ENCODE measurements at places on chromosomes 12 and 14.

GRCh38 chr12:5733136-5733755 is 211.8 kb downstream of the ANO2 start:
- DNase-seq = no peak

DNA sequence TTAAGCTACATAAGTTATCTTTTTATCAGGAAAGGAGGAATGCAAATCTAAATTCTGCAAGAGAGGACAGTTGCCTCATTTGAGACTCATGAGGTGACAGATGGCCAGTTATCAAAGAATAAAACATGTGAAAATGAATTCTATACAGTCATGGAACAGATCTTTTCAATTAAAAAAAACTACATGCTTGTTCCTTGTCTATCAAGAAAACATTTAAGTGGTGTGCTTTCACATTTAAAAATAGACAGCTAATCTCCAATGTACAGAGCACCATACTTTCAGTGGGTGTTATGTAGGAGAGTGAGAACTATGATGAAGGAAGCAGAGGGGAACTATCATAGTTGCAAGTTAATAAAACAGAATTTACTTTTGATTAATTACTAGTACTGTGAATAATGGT is 76.7 kb upstream of the TTC7B start:
- no peak for DNase-seq

DNA sequence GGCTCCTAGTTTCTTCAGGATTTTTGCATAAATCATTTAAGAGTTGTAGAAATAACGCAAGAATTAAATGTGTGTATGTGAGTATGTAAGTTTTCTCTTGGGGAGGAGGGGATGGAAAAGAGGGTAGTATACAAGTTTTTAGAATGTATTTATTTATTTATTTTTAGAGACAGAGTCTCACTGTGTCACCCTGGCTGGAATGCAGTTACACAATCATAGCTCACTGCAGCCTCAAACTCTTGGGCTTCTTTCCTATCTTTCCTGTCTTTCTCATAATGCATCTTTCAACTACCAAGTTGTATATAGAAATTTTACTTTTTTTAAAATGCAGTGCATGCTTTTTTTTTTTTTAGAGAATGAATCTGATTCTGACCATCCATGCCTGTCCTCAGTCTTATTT is 269.0 kb upstream of the GARIN2 start:
- no peak for DNase-seq

DNA sequence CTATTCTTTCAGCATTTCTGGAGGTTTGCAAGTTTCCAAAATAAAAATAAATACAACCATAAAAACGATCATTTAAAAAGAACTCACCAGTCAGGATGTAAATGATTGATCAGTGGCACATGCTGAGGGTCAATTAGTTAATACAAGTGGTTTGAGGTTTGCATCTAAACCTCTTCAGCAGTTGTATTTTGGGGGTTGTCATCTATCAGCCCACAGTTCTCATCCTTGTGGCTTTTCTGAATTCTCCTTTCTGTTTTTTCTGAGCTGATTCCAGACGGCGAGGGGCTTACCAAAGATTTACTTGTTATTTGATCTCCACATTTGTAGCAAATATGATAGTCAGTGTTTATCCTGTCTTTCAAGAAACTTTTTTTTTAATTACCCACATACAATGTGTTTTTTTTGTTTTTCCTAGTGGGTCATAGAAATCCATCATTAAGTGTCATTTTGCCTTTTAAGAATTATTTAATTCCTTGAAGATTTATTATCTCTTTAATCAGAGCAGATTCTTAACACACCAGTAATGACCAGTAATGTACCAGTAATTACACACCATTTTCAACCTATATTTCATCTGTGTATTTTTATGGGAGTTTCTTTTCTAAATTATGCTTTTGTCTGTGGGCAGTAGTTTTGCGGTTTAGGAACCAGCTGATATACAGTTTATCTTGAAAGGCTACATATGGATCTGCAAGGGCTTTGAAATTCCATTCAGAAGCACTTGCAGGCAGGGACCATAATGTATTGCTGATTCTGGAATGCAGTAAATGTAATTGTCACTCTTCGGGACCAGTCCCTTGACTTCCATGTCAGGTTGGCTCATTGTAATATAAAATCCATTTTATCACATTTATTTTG is 56.3 kb upstream of the DAAM1 start:
- DNase-seq = no peak

DNA sequence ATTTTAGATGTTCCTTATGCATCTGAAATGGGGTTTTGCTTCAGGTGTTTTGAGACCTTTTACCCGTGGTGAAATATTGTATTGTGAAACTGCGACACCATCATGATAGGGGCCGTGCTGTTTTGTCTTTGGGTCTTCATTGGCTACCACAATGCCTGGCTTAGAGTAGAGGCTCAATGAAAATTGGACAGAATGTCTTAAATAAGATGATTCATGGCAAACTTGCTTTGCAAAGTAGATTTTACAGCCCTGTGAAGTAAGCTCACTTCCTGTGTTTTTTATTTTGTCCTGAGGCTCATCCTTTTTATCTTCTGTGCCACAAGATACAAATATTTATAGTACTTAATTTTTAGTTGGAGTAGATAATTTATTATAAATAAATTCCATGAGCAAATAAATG is 111.3 kb upstream of the FRMD6 start:
- DNase-seq = no peak

- DNase-seq = no peak
Observed at GRCh38 chr14:77708749-77709148, 846 bp downstream of the SLIRP start.

DNA sequence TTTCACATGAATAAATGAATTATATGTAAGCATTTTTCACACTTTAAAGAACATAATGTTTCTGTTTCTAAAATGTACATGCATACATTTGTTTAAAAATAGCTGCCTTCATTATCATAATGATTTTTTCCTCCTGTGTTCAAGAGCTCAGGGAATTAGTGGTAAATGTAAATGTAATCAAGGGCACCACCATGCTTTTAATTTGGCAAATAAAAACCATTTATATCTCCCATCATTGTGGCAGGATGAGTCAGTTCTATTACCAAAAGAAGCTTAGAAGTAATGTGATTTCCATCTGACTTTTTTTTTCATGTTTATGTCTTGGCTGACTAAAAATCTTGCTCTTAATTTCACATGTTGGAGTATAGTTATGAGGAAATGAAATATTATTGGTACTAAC is 176.1 kb downstream of the GXYLT1 start:
- no peak for DNase-seq

DNA sequence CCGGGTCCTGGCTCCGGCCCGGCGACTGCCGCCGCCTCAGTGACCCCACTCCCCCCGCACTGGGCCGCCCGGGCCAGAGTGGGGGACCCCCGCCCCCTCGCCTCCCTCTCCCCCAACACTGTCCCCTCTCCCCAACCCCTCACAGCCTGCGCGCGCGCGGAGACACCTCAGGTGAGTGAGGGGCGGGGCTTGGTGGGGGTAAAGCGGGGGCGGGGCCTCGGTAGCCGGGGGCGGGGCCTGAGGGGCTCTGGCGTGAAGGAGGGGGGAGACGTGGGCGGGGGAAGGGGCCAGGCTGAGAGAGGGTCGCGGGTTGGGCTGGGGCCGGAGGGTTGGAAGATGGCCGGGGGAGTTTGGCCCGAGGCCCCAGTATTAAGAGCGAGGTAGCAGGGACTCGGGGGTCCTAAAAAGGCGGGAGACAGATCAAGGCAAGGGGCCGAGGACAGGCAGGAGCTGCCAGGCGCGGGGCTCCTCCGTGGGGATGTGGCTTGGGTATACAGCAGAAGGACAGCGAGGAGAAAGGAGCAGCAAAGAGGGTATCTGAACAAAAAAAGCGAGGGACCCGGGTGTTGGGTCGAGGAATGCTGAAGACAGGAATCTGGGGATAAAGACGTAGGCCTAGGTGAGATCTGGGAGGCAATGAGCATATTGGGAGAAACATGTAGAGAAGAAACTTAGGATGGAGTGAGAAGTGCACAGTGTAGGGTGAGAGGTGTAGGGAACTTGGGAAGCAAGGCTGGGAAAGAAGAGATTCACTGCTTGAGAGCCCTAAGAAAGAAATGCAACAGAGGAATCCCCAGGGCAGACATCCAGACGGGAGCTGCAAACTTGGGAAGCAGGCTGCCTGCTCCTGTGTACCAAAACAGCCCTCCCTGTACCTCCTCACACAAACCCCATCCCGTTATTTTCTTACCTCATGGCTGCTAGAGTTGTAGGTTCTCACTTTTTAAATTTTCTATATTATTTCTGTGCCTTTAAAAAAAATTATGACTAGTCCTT is 10.8 kb downstream of the SUOX start:
- DNase-seq = peak; percentile 73

DNA sequence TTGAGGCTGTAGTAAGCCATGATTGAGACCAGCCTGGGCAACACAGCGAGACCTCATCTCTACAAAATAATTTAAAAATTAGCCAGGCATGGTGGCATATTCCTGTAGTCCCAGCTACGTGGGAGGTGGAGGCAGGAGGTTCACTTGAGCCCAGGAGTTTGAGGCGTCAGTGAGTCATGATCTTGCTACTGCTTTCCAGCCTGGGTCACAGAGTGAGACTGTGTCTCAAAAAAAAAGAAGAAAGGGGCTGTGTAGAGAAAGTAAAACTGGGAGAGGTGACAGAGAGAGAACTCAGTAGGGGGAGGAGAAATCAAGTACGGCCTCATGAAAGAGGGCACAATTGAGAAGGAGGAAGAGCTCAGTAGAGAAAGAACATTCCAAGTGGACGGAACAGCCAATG is 12.4 kb downstream of the TECPR2 start:
- DNase-seq = no peak

DNA sequence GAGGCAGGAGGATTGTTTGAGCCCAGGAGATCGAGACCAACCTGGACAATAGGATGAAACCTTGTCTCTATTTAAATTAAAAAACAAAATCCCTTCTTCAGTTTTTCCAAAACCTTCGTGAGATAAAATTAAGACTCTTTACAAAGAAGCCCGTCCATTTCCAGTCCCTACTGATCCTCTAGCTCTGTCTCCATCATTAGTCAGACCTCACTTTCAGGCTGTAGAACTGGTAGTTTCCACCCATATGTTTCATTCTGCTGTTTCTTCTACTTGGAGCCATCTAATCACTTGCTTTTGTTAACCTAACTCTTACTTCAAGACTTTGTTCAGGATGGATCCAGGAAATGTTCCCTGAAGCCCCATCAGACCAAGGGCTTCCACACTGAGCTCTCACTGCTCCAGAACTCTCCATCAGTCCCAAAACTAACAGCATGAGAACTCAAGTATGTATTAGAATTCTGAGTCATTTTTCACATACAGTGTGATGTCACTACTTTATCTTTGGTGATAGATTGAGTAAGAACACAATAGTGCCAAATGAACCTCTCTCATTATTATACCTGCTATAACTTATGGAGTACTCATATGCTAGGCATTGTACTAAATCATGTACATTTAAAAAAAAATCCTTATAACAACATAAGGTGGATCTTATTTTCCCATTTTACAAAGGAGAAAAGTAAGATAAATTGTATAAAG is 90.8 kb downstream of the PRICKLE1 start:
- no peak for DNase-seq

DNA sequence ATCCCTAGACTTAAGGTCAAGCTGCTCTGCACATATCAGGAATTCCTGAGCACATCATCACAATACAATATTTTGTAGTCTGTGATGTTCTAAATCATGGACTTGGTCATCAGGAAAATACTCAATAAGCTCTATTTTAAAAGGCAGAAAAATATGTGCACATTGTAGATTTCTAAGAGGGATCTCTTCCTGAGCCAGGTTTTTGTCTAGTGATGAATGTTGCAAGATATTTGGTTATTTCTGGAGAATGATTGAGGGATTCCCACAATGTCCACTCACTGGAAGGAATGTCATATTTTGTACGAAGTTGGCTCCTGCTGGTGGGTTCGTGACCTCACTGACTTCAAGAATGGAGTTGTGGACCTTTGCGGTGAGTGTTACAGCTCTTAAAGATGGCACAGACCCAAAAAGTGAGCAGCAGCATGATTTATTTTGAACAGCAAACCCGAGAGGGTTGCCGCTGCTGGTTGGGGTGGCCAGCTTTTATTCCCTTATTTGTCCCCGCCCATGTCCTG is 300.9 kb upstream of the DCN start:
- DNase-seq = no peak

- peak; percentile 42 for DNase-seq
Observed at GRCh38 chr14:49863487-49864281, 11.1 kb upstream of the NEMF start.

Measured in activated T-cell treated with anti-CD3 and anti-CD28 coated beads, Interleukin-2, amount 50 U/mL, for 72 hours (primary cell).